ENCODE measurements at places on chromosomes 4 and X. TPM values are rescaled to one million over a fixed set of nuclear protein-coding genes. Genes with fewer than 3 reads are reported as not detected.

Gene LIMCH1
- total RNA-seq = 9.8 TPM

Gene SSX2B
- not detected for total RNA-seq

Gene SOD3
- 22.9 TPM for total RNA-seq

Gene PAGE2
- total RNA-seq = not detected

Gene CLDN22
- total RNA-seq = not detected

Gene DNAAF6
- total RNA-seq = not detected
